ENCODE measurements at places on chromosomes 7 and 10. TPM values are rescaled to one million over a fixed set of nuclear protein-coding genes. Genes with fewer than 3 reads are reported as not detected.

The TBX20 gene
- 140 TPM for total RNA-seq

The PLAC9 gene
- 36.3 TPM for total RNA-seq

The PHYHIPL gene
- not detected for total RNA-seq

The MYL10 gene
- total RNA-seq, result not detected

The CH25H gene
- 1.8 TPM for total RNA-seq

The CPN1 gene
- total RNA-seq, result not detected

The CLDN4 gene
- not detected for total RNA-seq

The FEZF1 gene
- total RNA-seq, result not detected
